Central memory CD4-positive, alpha-beta T cell (primary cell): ENCODE measurements at places on chromosomes 7 and 10.

- DNase-seq: no peak
These were observed 66.0 kb upstream of the DUSP5 start for GRCh38 chr10:110431659-110432058.

GRCh38 chr7:41085244-41085643, 617.6 kb downstream of the INHBA start:
- DNase-seq: no peak

DNA sequence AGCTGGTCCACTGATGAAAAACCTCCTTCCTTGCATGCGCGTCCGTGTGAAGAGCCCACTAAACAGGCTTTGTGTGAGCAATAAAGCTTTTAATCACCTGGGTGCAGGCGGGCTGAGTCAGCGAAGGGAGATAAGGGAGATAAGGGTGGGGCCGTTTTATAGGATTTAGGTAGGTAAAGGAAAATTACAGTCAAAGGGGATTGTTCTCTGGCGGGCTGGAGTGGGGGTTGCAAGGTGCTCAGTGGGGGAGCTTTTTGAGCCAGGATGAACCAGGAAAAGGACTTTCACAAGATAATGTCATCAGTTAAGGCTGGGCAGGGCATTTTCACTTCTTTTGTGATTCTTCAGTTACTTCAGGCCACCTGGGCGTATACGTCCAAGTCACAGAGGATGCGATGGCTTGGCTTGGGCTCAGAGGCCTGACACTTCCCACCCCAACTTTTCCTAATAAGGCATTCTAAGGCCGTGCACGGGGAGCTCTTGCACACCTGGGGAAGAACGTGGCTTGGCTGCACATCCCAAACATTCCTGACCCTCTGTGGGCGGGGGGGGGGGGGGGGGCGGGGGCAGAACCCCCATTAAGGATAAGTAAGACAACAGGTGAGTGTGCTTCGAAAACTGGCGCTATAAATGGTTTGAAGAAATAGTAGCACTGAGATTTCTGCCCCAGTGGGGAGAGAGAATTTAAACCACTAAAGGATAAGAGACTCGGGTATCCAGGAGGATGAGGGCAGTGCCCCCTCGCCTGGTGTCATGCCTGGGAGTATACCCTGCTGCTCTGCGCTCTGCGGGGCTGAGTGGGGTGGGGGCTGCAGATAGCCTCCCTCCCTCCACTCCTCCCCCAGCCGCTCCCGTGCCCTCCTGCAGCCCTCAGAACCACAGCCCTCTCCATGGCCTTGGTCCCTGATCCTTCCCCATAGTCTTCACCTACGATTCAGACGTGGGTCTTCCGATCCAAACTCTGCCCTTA, 217.6 kb downstream of the MLLT10 start:
- no peak for DNase-seq

DNA sequence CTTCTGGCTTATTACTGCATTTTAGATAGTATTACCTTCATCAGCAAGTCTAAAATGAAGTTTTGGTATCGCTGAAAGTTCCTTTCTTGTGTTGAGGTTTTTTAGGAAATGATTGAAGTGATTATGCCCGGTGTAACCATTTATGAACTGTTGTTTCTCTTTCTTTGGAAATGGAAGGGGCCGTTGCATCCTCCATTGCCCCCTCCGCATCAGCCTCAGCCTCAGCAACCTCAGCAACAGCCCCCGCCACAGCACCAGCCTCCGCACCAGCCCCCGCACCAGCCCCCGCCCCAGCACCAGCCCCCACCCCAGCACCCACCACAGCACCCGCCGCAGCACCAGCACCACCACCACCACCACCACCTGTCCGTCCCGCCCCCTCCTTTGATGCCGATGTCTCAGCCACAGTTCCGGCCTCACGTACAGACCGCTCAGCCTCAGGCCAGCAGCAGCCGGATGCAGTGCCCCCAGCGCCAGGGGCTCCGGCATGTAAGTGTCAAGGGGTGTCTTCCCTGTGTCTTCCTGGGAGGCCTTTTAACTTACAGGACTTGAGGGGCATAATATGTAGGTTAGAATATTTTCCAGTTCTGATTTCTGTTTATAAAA, 72.6 kb downstream of the SHH start:
- DNase-seq: peak; percentile 4

- no peak for DNase-seq
These were observed 171.8 kb upstream of the AHR start for GRCh38 chr7:17126413-17127268.

DNA sequence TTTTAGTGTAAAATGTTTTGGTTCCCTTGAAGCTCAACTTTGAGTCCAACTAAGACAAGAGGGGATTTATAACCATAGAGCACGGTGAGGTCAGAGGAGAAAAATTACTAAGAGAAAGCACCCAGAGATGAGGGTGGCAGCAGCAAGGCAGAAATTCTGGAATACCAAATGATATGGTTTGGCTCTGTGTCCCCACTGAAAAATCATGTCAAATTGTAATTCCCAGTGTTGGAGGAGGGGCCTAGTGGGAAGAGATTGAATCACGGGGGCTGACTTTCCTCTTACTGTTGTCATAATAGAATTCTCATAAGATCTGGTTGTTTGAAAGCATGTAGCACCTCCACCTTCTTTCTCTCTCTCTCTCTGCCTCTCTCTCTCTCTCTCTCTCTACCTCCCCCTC, 19.4 kb upstream of the AKR1C1 start:
- DNase-seq: no peak

DNA sequence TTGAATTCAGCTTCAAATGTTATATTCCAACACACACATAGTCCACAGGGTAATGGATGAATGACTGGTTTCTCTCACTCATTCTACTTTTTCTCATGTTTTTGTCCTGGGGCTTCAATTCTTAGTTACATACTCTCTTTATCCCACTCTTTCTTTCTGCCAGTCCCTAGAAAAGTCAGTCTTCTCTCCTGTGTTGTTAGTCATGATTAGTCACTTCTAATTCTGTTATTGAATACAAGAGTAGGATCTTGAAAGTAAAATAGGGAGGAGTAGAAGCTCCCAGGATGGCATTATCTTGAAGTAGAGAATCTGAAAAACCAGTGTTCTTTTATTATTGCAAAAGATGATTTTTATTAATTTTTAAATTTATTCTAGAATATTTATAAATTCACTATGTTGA, 45.5 kb upstream of the CALCR start:
- DNase-seq: no peak

DNA sequence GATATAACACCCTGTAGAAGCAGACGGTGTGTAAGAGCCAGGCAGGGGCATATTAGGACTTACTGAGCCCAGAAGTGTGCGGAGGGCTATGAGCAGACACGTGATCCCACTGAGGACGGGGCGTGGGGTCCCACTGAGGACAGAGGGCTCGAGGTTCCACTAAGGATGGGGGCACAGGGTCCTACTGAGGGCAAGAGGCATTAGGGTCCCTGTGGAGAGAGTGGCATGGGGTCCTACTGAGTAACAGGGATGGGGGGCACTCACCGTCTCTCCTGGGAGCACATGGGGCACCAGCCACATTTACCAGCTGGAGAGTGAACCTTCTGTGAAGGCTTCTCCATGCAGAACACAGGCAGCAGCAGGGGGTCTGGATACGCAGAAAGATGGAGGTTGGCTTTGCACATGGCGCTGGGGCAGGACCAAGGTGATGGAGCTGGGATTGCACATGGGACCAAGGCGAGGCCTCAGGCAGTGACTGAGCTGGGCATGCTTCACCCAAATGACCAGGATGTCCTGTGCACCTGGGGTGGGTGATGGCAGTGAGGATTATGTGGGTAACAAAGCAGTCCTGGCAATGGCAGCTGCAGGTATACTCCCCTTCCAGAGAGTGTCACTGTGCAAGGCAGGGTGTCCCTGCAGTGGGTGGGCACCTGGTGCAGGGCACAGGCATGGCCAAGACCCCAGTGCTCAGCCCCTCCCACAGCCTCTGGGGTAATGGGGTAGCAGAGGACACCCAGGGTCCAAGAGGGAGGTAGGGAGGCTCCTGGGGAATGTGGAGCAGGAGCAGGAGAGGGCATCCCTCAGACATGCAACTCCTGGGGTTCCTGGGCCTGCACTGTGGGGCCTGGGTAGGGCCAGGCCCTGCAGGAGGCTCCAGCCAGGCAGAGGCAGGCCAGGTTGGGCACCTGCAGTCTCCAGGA, 278.1 kb downstream of the TCERG1L start:
- no peak for DNase-seq

- no peak for DNase-seq
These were observed 69.9 kb upstream of the NXPH1 start for GRCh38 chr7:8363407-8364015.

- DNase-seq: no peak
These were observed 588.1 kb upstream of the SEMA3D start for GRCh38 chr7:85774986-85775385.

DNA sequence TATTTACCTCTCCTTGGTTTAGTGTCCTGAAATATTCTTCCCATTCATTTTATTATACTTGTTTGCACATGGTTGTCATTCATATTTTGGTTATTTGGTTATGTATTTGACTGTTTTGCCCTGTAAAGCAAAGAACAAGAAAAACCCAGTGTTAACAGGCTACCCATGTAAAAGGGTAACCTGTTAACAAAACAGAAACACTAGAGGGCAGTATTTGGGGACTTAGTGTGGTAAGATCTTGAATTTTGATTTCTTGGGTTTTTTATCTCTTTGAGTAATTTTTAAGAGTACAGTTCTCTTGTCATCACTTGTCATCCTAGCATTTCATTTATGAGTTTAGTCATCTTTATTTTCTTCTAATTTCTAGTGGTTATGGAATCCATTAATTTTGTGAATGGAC, 51.3 kb downstream of the POLL start:
- peak; percentile 18 for DNase-seq

- no peak for DNase-seq
These were observed 16.6 kb downstream of the TAC1 start for GRCh38 chr7:97748482-97748881.

GRCh38 chr10:84140036-84140379, 699 bp downstream of the GHITM start:
- no peak for DNase-seq

GRCh38 chr10:132563485-132564248, 26.1 kb downstream of the INPP5A start:
- no peak for DNase-seq

DNA sequence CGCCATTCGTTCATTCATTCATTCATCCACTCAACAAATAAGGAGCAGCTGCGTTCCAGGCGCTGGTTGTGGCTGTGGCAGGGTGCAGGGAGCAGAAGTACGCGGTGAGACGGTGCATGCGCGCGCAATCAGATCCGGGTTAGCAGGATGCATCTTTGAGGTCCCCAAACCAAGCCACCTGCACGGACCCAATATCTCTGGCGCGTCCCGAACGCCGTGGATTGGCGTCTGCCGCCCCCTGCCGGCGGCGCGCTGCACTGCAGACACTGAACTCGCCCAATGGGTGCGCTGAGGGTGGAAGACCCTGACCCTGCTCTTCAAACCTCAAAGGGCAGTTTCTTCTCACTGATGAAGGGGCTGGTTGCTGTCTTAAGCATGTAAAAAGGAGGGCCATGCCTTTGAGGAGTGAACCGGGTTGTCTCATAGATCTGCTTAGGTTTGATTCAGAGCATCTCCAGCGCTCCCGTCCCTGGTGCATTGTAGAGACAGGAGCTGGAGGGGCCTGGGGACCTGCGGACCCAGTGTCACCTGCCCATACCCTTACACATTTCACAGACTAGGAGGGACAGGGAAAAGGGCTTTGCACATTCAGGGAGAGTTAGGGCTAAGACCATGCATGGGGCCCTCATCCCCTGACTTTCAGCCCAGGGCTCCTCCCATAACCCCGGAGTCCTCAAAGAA, 102.5 kb downstream of the RAMP3 start:
- DNase-seq: peak; percentile 54

DNA sequence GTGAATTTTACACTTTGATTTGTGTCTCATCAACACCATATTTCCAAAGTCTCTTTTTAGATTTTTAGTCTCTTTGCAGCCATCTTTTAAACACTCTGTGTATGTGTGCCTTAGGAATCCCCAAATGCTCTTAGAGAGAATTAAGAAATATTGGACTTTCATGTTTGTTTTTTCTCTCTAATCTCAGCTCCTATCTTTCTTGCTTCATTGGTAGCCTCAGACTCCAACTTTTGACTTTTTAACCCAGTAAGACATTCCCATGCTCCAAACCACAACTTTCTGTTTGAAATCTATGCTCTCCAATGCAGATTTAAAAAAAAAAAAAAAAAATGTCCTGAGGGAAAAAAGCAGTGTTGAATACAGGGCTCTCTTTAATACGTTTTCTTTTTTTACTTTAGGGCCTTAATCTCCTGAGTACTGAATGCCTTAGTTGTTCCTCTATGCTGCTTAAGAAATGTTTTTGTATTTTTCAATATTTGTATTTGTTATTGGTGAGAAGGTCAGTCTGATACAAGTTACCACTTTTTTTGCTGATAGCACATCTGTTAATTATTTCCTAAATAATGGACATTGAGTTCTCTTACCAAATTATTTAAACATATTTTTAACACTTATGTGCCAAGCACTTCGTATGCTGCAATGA, 489.9 kb downstream of the NXPH1 start:
- no peak for DNase-seq

- no peak for DNase-seq
These were observed 16.2 kb downstream of the ZNF316 start for GRCh38 chr7:6653071-6654003.

DNA sequence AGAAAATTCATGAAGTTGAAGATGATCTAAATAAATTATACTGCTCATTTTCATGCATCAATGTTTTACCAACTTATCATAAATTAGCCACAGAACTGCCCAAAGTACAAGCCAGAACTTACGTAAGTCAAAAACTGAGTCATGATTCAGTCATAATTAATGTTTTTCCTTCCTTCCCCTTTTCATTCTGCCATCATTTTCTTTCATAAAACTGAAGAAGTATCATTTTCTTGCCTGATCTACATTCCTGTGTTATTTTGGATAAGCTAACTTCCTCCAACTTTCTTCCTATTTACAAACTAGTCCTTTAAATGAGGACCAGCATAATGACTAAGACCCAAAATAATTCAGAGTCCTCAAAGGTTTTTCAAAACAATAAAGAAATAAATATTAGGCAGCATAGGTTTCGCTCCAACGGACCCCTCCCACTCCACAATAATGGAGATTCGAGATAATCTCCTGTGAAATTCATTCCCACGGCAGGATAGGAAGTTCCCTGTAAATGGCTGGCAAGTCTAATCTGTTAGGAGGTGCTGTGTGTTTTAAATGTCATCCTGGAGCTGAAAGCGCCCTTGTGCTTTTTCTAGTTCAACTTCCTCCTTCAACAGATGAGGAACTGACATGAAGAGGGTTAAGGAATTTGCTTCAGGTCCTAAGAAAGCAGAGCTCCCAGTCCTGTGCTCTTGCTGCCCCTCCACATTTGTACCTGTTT, 218.9 kb downstream of the DOCK4 start:
- no peak for DNase-seq

DNA sequence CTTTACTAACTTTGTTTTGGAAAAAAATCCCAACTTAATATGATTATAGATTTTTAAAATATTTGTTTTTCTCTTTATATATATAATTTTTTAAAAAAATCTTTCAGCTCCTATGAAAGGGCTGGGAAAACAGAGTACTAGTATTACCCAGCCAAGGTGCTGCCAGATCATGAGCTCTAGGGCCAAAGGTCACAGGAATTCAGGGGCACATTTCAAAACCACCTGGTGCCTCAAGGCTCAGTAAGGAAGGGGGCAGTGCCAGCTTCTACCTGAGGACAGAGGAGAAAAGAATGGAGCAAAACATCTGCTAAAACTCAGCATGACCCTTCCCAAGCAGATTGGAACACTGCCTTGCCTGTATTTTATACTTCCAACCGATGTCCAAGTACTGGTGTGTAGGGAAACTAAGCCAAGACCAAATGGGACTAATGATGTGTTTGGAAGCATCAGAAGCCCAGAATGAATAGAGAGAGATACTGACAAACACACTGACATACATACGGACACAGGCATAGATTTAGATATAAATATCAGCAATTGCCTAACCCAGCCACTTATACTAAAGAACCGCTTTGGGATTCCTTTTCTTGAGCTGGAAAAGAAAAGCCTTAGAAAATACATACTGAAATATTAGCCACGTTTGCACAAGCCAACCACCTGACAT, 667.3 kb downstream of the PARD3 start:
- no peak for DNase-seq
